ENCODE measurements at places on chromosomes 12 and 14.

DNA sequence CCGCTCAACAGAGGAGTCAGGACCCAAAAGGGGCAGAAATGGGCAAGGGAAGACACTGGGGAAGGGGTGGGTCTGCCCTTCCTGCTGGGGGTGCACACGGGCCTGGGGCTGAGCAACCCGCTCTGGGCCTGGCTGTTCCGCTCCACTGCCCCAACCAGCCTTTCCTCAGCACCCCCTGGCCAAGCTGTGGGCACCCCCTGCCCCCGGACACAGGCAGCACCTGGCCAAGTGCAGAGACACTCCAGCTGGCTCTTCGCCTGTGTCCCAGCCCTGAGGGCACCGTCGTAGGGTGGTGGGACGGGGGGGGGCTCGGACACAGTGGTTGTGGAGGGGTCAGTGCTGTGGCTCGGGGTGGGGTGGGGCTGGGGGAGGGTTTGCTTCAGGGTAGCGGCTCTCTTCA lies 10.3 kb downstream of the PACS2 start:
- no peak for DNase-seq

- DNase-seq: no peak
Observed at GRCh38 chr14:71629250-71629649, 303.0 kb upstream of the RGS6 start.

GRCh38 chr12:103547376-103547775 lies 39.7 kb upstream of the STAB2 start:
- no peak for DNase-seq

- no peak for DNase-seq
Observed at GRCh38 chr14:102295270-102295669, 9.7 kb downstream of the MOK start.

DNA sequence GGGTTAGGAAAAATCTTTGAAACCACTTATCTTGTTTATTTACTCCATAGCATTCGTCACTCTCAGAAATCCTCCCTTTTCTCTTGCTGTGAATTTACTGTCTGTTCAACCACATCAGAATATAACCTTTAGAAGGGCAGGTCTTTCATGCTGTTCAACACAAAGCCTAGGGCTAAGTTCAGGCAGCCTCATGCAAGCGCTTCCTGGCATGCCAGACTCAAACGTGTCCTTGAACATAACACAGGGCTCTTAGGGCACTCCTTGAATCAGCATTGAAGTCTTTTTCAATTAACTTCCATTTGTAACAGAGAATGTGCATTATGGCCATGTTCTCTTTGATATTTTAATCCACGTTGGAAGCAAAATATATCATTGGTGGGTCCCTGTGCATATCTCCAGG lies 377.7 kb downstream of the GLT1D1 start:
- DNase-seq: no peak

DNA sequence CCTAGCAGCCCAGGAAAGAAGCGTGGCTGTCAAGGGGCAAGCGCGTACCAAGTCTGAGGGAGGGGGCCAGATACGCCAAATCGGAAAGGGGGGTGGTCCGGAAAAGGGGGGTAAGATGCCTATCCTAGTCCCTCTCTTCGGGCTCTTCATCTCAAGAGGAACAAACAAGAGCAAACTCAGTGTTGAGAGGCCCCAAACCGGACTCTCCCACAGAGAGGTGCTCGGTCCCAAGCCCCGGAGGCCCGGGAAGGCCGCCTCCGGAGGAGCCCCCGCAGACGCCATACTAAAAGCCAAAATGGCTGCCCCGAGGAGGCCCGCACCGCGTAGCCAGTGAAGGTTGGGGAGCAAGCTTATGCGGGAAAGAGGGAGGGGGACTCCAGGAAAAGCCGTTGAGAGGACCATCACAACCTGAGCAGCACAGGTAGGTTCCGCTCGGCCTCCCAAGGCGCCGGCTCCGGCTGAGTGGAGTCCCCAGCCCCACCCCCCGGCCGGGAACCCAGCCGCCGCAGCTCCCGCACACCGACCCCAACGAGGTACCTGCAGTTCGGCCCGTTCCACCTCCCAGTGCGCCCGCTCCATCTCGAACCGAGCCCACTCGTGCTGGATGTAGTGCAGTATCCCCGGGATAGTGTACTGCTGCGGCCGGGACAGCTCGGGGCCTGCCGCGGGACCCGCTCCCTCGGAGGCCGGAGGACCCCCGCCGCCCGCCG lies at the start of gene AP4S1:
AP4S1 (plus strand) TSS at position 283 of the 710 bp plus-strand sequence. CDS start 40,548 bp downstream, outside the sequence.
- DNase-seq: peak; percentile 44

DNA sequence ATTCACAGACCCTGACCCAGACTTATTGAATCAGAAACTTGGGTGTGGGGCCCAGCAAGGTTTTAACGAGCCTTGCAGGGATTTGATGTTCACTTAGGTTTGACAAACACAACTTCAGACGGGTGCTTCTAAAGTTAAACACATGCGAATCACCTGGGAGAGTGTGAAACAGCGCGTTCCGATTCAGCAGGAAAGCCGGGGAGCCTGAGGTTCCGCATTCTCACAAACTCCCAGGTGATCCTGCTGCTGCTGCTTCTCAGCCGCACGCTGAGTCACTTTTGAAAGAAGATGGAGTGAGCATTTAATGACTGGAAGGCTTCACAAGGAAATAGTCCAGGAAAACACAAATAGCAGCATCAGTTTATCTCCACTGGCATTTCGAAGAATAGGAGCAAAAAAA lies 44.2 kb upstream of the DDX11 start:
- peak; percentile 8 for DNase-seq

GRCh38 chr14:91862417-91862816 lies 4.9 kb downstream of the TC2N start:
- no peak for DNase-seq

DNA sequence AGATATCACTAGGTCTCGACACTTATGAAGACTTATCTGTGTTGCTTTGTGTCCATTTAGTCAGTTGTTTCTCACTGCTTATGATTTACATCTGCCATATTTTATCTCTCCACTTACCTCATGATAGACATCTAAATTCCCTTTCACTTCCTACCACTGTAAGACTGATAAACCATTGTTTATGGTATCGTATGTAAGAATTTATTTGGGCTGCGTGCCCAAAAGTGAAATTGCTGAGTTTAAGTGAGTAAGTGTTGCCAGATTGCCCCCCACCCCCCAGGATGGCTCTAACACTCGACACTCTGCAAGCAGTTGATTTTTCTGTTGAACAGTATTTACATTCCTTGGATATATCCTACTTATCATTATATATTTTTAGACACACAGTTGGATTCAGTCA lies 69.9 kb upstream of the MON2 start:
- no peak for DNase-seq

DNA sequence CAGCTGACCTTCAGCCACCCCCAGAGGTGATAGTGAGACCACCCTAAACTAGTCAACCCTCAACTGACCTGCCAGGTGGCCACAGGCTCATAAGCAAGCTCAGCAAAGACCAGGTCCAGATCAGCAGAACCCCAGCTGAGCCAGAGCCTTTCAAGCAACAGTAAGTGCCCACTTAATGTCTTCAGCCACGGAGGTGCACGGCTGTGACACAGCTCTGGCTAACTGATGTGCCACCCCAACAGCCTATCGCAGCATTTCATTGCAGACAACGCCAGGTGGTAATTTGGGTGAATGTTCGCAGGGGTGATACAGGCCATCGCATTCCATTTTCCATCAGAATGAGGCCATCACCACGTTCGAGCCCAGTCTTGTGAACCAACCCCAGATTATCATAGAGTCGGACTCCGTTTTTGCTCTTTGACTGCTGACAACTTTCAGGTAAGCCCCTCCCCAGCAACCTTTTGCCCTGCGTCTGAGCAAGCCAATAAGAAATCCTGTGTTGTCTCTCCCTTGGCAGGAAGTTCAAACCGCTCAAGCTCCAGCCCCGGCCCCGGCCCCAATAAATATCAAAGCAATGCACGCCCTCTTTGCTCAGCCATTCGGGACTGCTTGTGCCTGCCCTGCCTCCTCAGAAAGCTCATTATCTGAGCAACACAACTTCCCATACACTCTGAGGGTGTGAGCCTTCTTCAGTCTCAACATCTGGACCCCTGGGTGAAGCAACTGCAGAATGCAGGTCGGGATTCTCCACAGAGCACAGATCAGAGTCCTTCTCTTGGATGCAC lies 44.4 kb downstream of the JAG2 start:
- no peak for DNase-seq

GRCh38 chr12:88922816-88923215 lies 342.5 kb upstream of the KITLG start:
- no peak for DNase-seq
